ENCODE measurements at places on chromosomes 7 and 10. TPM values are rescaled to one million over a fixed set of nuclear protein-coding genes. Genes with fewer than 3 reads are reported as not detected.

GRCh38 chr10:23191764-23192711 lies at the start of gene PTF1A:
PTF1A (plus strand) TSS chr10:23192312; CDS start chr10:23192531, 219 bp downstream.
- no peaks in the 10 kb centered on the region for H3K36me3 ChIP-seq
- H3K4me3 ChIP-seq: no peak within 1 kb of the TSS
- no peak for DNase-seq
- peaks cover 93% of the 10 kb centered on the region for H3K27me3 ChIP-seq
- no peak within 1 kb of the TSS for H3K27ac ChIP-seq

Gene NME8
- 0.22 TPM for total RNA-seq

DNA sequence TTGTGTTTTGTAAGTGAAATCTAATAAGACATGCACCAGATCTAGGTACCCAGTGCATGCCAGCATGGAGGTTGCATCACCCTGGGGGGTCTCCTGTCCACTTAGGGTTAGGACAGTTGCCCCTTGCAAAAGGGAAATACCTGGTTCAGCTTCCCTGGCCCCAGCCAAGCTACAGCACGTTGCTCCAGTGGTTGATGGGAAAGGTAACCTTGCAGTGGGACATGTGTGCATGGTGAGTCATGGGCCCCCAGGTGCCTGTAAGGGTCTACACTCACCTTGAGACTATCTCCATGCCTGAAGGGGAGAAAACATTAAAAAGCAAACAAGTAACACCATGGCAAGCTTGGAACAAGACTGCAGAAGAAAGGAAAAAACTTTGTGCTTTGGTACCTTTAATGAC lies 143.9 kb downstream of the LSM5 start:
- no peak for DNase-seq
- H3K27me3 ChIP-seq: peaks cover 2% of the 10 kb centered on the region
- H3K4me1 ChIP-seq: no peaks in the 10 kb centered on the region

- DNase-seq: no peak
- no peaks in the 10 kb centered on the region for H3K36me3 ChIP-seq
- no peaks in the 10 kb centered on the region for H3K27me3 ChIP-seq
- no peaks in the 10 kb centered on the region for H3K4me1 ChIP-seq
- H3K4me3 ChIP-seq: no peak overlapping the region
- no peak overlapping the region for H3K27ac ChIP-seq
Measured at GRCh38 chr10:35185260-35186034, 58.8 kb downstream of the CREM start.
